RPMI7951 (cell line): ENCODE measurements at places on chromosomes 5 and 9.

DNA sequence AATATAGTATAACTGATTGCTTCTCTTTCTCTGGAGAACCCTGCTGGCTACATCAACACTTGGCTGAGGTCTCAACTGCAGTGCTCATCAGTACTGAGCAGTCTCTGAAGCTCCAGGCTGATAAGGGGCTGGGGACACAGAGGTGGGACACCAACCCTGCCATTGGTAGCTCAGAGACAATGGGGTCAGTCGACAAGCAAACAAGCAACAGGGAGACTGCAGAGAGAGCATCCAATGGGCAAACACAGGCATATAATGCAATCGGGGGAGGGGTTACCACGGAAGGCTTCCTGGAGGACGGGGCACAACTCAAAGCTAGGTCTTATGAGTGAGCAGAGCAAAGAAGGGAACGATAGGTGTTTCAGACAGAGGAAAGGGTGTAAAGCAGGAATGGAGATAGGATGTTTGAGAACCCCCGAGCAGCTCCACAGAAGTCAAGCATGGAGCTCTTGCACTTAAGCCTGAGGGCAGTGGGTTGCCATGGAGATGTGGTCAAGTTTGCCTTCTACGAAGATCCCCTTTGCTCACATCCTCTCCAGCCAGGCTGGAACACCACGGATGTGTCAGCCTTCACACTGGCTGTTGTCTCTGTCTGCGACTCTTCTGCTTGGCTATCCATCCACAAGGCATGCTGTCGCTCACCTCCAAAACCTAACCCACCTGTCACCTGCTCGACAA is 21.5 kb upstream of the AKNA start:
- DNase-seq = peak; percentile 88

DNA sequence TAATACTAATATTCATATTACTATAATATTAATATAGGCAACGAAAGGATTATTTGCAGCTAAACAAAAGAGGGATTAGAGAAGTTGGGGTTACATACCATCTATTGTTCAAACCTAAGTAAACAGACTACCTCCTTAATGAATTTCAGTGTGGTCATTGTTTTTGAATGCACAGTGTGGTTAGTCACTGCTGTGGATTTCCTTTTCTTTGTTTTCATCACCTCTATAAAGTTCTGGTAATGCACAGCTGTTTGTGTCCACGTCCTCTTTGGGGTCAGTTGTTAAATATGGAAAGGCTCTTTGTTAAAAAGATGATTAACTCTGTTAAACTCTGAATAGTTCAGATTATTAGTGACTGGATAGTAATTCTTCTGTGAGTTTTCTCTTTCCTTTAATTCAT is 233.6 kb downstream of the MAST4 start:
- DNase-seq = no peak

- peak; percentile 86 for DNase-seq
These were observed 211.2 kb downstream of the NXNL2 start for GRCh38 chr9:88746029-88746742.

- DNase-seq = no peak
These were observed 177.3 kb upstream of the DMAC1 start for GRCh38 chr9:7976856-7977255.
